ENCODE measurements at places on chromosomes 2 and 18.

DNA sequence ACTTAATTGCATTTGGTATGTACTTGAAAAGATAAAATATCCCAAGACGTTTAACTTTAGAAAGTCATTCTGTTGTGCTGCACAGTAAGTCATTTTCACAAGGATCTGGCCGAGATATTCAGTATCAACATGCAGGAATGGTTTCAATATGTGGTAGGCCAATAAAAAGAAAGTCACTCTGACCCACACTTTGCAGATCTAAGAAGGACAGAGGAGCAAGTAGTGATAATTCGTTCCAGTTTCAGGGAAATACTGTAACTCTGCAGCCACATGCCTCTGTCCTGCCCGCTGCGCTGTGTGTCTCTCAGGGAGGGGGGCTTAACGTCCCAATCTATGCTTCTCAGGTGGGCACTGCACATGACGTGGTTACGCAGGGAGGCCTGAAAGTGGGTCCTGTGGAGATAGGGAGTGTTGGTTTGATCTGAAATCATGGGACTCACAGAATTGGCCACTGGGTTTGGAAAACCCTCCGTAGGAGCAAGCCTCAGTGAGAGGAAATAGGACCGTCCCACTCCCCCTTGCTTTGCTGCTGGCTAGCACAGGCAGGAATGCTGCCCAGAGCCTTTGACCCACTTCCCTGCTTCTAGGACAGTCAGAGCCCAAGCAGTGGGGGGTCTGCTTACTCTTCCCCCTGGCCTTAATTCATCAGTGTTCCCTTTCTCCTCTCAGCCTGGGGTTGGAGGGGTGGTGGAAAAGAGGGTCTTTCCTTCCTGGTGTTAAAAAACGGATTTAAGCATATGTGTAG lies 314.7 kb upstream of the SPRED2 start:
- no peak for DNase-seq

DNA sequence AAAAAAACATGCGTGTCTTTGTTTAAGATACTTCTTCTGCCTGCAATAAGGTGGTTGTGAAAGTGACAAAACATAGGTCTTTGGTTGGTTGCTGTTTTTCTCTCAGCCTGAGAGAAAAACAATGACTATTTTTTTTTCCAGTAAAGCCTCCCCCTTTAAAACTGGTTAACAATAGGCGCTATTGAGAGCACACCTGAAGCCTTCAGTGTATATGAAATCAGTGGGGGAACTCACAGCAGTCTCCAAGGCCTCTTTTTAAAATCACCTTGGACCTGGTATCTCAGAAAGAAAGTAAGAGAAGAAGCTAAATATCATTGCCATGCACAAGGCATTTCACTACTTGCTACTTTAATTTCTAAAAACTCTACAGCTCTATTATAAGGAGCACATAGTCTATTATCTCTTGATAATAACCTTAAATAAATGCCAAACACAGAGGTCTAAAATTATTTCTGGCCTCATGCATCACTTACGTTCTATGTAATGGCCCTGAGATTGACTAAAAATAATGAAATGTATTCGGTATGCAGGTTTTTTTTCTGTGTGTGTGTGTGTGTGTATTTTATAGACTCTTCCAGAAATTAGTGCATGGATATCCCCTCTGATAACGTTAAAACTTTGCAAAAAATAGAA lies 544.4 kb downstream of the TDRD15 start:
- DNase-seq: no peak

GRCh38 chr2:19675856-19676460 lies 225.8 kb downstream of the TTC32 start:
- no peak for DNase-seq

DNA sequence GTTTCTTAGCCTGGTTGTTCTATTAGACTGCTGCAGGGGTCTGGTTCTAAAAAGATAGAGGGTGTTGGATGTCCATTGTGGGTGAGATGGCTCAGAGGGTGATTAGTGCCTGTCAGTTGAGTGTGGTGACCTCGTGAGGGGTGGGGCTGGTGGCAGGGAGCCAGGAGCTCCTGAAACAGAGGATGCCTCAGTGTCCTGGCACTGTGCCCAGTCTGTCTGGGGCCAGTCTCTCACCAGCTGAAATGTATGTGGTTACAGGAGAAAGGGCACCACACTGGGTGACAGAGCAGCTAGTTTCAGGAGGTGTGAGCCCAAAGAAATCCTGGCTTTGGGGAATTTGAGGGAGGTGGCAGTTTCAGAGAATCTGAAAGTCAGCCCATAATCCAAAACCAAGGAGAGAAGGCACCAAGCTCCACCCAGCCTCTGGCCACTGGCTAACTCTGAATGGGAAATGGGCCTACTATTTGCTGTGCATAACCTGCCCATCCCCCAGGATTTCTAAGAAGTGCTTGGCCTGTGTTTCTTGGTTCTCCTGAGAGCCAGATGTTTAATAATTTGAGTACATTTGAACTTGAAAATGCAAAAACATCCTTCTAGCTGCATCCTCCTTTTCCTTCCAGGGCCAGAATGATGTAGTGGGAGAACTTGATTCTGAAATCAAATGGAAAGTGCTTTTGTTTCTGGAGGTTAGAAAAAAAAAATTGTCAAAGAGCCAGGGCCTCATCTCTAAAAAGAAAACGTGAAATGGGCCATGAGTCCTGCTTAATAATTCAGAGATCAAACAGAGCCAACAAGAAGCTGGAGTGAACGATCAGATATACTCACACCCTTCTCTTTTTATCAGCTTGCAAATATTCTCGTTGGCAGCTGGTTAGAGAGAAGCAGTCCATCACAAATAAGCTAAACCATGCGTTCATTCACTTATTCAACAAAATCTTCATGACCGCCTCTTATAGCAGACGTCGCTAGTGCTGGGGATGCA lies 92.3 kb downstream of the B3GNT2 start:
- DNase-seq: no peak

DNA sequence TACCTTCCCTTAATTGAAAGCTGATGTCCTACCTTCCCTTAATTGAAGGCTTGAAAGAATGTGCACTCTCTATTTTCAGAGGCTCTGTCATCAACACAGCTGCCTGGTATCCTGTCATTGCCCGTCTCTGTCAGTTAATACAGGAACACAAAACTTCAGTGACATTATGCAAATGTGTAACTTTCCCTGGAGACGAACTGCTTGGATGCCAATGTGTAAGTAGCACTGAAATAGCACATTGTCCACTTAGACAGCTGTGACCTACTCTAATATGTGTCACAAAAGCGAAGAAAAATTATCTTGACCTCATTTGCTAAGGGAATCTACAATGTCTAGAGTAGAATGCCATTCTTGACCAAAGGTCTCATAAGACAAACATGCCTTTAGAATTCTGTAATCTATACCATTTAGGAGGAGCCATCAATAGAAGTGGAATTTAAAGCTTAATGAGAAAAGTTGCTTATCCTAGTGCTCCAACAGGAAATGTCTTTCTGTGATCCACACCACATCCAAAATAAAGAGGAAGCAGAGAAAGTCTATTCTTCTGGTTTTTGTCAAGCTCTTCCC lies 138.1 kb downstream of the BARD1 start:
- DNase-seq: no peak

GRCh38 chr2:10709290-10709939 lies 12.0 kb upstream of the ATP6V1C2 start:
- no peak for DNase-seq

GRCh38 chr2:208937521-208937920 lies 486.3 kb upstream of the MAP2 start:
- no peak for DNase-seq

DNA sequence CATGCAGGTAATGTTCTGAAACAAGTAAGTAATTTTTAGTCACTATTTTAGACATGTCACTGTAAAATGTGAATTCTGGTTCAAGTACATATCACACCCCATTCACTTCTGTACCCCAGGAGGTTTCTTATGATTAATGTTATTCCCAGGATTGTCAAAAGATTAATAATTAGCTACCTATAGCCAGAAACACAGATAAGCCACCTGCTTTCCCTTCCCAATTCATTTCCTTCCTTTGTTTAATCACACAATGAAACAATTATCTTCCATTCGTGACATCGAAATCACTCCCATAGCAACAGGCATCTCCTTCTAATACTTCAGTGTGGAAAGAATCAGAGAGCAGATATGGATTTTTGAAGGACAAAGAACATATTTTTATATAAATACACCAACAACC lies 1650.3 kb upstream of the CELF4 start:
- DNase-seq: no peak

GRCh38 chr2:128624956-128625355 lies 306.3 kb upstream of the HS6ST1 start:
- no peak for DNase-seq

DNA sequence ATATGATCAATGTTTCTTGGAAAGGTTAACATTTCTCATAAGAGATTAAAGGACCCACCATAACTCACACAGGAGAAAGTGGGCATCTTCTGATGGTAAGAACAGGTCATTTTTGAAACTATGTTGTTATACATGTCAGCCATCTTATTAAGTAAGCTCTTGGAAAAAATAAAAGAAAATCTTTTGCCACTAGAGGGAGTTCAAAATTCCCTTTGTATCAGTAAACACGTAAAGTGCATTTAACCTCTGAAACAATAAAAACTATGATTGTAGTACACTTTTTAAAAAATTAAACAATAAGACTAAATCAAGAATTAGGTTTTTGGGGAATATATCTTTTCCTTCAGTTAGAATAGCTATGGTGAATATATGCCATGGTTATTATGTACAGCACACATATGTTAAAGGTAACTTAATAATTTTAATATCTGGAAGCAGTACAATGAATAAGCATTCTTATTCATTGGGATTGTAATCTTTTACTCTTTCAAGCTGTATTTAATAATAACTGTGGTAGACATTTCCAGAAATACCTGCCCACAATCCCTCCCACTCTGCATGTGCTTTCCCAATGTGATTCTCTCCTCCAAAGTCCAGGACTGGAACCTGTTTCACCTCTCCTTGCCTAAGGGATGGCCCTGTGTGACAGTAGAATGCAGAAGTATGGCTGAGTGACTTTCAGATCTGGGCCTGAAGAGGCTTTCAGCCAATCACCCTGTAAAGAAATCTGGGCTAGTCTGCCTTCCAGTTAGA lies 64.2 kb downstream of the RBMS1 start:
- no peak for DNase-seq

DNA sequence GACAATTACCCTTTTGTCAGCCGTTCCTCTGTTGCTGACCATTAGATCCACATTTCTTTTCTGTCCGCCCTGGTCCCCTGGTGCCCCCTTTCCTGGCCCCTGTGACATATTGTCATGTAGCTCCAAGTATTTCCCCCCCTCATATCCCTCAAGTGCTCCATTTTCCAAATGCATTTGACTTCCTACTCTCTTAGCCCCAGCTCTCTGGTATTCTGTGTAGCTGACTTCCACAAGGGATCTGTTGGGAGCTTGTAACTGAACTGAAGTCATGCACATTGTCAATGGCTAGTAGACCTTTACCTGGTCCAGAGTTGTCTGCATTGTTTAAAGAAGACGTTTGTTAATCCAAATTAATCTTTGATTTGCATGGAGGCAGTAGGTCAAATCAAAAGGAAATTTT lies 34.8 kb downstream of the LIPG start:
- no peak for DNase-seq

GRCh38 chr2:240419723-240420122 lies 15.7 kb upstream of the GPC1 start:
- DNase-seq: no peak

DNA sequence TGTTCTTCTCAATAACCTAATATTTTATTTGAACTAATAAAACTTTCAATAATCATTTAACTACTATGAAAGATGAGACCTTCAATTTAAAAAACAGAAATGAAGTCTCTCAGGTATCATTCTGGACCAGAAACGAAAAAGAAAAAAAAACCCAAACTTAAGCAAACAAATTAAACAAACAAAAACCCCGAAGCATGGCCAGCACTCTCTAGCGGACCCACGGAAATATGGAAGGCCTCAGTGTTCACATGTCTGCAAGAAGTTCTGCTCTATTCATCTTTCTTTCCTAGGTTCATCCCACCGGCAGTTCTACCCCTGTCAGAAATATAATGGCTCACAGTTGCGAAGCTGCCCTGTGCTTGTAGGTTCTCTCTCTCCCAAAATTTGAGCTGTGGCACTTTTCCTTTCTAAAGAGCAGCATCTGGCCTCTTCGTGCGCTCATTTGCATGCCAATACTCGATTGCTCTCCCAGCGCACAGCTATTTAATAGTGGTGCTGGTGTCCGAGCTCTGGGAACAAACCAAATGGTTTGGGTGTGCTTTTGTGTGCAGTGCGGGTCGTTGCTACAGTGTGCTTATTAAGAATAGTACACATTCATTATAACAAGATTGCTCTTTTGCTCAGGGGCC lies 129.0 kb upstream of the ZEB2 start:
- DNase-seq: no peak
